ENCODE measurements at places on chromosomes 1 and 21. TPM values are rescaled to one million over a fixed set of nuclear protein-coding genes. Genes with fewer than 3 reads are reported as not detected.
A peak's percentile ranks its signal among the peaks of the same experiment; 100 is the strongest.

DNA sequence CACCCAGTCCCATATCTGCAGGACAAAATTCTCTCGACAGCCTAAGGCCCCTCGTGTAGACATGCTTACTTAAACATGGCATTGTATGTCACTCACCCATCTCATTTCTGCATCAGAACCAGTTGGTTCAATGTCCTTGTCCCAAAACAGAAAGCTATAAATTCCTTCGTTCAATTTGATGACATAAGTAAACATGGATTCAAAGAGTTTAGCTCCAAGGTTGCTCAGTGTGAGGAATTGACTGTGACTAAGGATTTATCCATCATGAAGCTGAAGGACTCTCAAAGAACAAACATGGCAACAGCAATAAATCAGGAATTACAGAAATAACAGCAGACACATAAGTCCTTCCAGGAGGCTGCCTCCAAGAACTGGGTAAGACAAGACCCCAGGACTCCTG, 237.2 kb downstream of the TOMM20 start:
- no peaks in the 10 kb centered on the region for H3K4me1 ChIP-seq
- no peak for DNase-seq
- H3K4me3 ChIP-seq = no peak overlapping the region
- no peak overlapping the region for H3K27ac ChIP-seq
- H3K36me3 ChIP-seq = no peaks in the 10 kb centered on the region
- no peaks in the 10 kb centered on the region for H3K27me3 ChIP-seq

Gene SUSD4
- 70.1 TPM for polyA plus RNA-seq

- H3K4me3 ChIP-seq = no peak overlapping the region
- H3K27ac ChIP-seq = no peak overlapping the region
- H3K4me1 ChIP-seq = no peaks in the 10 kb centered on the region
- H3K27me3 ChIP-seq = no peaks in the 10 kb centered on the region
These were observed 113.4 kb upstream of the SLC25A33 start for GRCh38 chr1:9425859-9426258.

DNA sequence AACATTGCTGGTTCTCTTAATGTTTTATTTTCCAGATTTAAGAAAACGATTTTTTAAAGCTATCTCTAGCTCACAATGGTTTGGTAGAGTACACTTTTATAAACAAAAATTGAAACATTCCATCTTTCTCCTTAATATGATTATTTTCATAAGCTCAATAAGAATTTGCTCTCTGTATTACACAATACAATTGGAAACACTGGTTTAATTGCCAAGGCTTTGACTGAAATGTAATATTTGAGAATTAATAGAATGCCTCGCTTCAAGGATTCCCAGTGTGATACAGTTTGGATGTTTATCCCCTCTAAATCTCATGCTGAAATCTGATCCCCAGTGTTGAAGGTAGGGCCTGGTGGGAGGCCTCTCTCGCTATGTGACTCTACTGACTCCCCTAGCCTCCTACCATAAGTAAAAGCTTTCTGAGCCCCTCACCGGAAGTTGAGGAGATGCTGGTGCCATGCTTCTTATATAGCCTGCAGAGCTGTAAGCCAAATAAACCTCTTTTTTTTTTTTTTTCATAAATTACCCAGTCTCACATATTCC, 67.4 kb downstream of the DDAH1 start:
- H3K4me1 ChIP-seq = peaks cover 9% of the 10 kb centered on the region
- DNase-seq = no peak
- no peak overlapping the region for H3K4me3 ChIP-seq

DNA sequence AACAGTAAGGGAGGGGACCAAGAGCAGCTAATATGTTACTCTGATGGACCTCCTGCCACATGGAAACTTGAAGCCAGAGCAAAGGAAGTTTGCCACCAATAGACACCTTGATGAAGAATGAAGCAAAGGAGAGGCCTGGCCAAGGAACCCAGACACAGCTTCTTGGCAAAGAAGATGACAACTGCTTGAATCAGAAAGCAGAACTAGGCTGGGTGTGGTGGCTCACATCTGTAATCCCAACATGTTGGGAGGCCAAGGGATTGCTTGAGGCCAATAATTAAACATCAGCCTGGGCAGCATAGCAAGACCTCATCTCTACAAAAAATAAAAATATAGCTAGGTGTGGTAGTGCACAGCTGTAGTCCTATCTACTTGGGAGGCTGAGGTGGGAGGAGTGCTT, 31.7 kb upstream of the CAPZB start:
- H3K27me3 ChIP-seq = no peaks in the 10 kb centered on the region
- peaks cover 4% of the 10 kb centered on the region for H3K4me1 ChIP-seq
- no peak overlapping the region for H3K4me3 ChIP-seq
- no peaks in the 10 kb centered on the region for H3K36me3 ChIP-seq

DNA sequence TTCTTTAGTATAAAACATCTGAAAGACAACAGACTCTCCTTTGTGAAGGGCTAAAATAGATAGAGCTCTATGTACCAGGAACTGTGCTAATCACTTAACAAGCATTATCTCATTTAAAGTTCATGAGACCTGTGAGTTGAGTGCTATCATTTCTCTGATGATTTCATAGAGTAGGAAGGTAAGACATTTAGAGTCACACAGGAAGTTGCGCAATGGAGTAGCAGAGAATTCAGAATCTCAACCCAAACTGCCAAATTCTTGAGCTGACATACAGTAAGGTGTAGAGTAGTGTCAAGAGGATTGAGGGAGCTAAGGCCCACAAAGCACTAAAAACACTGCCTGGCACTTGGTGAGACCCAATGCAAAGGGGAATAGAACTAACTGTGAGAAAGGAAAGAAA, 384.3 kb downstream of the NTNG1 start:
- H3K27me3 ChIP-seq = no peaks in the 10 kb centered on the region
- no peak overlapping the region for H3K4me3 ChIP-seq
- no peaks in the 10 kb centered on the region for H3K4me1 ChIP-seq
- H3K27ac ChIP-seq = no peak overlapping the region
- no peak for DNase-seq

Gene C1orf198
- 58.3 TPM for polyA plus RNA-seq

Gene FBLIM1
- polyA plus RNA-seq = 39.0 TPM

Gene SH3BGR
- 16.2 TPM for polyA plus RNA-seq

DNA sequence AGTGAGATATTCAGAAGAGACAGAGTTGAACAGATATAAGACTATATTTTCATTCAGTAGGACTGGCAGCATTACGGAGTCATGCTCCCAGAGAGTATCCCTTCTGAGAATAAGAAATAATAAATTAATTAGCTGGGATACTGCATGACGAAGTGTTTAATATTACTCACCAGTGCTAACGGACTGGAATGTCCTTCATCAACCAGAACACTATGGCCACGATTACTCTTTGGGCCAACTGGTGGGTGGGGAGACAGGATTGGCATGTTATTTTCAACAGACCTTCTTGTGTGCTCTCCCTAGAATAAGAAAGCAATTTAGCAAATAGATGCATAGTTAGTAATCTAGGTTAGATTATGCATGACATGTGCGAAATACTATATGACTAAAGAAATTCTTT, 32.4 kb downstream of the ERICH3 start:
- H3K36me3 ChIP-seq = no peaks in the 10 kb centered on the region
- DNase-seq = no peak
- H3K27me3 ChIP-seq = no peaks in the 10 kb centered on the region
- no peaks in the 10 kb centered on the region for H3K4me1 ChIP-seq

- no peaks in the 10 kb centered on the region for H3K36me3 ChIP-seq
- no peak overlapping the region for H3K27ac ChIP-seq
- no peak overlapping the region for H3K4me3 ChIP-seq
These were observed 124.8 kb downstream of the NR5A2 start for GRCh38 chr1:200152336-200152735.

GRCh38 chr1:118970451-118970850, 17.7 kb downstream of the TBX15 start:
- H3K4me1 ChIP-seq = no peaks in the 10 kb centered on the region
- no peak overlapping the region for H3K4me3 ChIP-seq
- no peaks in the 10 kb centered on the region for H3K27me3 ChIP-seq
- DNase-seq = no peak
- no peak overlapping the region for H3K27ac ChIP-seq

Gene CD34
- 146 TPM for polyA plus RNA-seq

Gene CCDC18
- 1.9 TPM for polyA plus RNA-seq

DNA sequence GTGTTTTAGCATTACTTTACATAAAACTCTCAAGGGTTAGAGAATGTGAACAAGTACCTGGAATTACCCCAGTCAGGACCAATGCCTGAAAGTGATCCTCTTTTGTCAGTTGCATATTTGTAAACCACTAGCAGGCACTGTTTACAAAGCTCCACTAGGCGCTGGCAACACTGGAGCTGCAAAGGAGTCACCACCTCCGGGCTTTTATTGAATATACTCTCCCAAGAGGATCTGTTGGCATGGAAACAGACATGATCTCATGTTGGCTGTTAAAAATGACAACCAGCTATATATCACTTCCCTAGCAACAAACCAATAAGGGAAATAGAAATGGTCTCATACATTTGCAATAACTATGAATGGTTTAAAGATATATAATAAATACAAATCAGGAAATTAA, 116.0 kb downstream of the TTLL7 start:
- H3K4me3 ChIP-seq = no peak overlapping the region
- H3K27me3 ChIP-seq = no peaks in the 10 kb centered on the region
- no peaks in the 10 kb centered on the region for H3K4me1 ChIP-seq
- no peaks in the 10 kb centered on the region for H3K36me3 ChIP-seq
- H3K27ac ChIP-seq = no peak overlapping the region

Gene GABPB2
- 11.4 TPM for polyA plus RNA-seq

DNA sequence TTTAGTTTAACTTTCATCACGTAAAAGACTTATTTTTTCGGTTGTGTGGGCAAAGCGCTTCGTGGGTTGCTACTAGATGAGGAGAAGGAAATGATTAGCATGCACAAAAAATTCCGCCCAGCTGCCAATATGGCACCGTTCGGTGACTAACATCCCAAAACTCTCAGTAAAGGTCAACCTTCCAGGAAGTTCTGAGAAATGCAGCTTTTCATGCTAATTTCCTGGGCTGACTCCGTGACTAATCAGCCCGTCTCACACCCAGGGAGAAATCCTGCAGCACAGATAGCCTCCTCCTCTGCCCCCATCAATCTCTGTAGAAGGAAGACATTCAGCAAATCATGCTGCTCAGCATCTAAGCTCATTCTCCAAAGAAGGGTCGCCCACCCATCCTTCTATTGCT, 34.1 kb downstream of the TMCO4 start:
- no peak overlapping the region for H3K27ac ChIP-seq
- no peaks in the 10 kb centered on the region for H3K4me1 ChIP-seq
- DNase-seq = no peak
- no peaks in the 10 kb centered on the region for H3K27me3 ChIP-seq
- no peak overlapping the region for H3K4me3 ChIP-seq

Gene MAGI3
- polyA plus RNA-seq = 6.2 TPM

- DNase-seq = peak; percentile 88
- peak overlapping the region; percentile 73 for H3K27ac ChIP-seq
- H3K36me3 ChIP-seq = no peaks in the 10 kb centered on the region
- H3K4me1 ChIP-seq = no peaks in the 10 kb centered on the region
- no peaks in the 10 kb centered on the region for H3K27me3 ChIP-seq
These were observed 51.2 kb upstream of the SYNC start for GRCh38 chr1:32753532-32754316.

- no peaks in the 10 kb centered on the region for H3K4me1 ChIP-seq
- no peak overlapping the region for H3K27ac ChIP-seq
These were observed 9.8 kb downstream of the THAP3 start for GRCh38 chr1:6634371-6635052.

Data from ovary (tissue), 10 donors.